ENCODE measurements at places on chromosomes 6 and 20.

DNA sequence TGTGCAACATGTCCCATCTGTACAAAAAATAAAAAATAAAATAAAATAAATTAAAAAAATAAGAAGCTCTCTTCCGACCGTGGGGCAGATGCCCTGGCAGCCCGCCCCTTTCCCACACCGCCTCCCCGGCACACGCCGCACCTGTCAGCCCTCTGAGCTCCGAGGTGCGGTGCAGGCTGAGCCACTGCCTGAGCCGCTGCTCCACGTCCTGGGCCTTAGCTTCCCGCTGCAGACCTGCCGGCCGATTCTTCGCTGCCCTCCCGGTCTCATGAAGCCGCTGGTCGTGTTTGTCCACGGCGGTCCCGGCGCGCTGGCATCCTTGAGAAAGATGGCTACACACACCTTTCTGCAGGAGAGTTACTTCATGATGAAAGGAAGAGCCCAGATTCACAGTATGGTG lies 10.7 kb upstream of the CLPSL2 start:
- DNase-seq = no peak

GRCh38 chr6:31114970-31115849 lies 610 bp downstream of the PSORS1C1 start:
- no peak for DNase-seq

- DNase-seq = peak; percentile 50
Observed at GRCh38 chr20:9617940-9618339, 103.5 kb downstream of the LAMP5 start.

GRCh38 chr6:3088446-3088845 lies 20.2 kb downstream of the RIPK1 start:
- no peak for DNase-seq

DNA sequence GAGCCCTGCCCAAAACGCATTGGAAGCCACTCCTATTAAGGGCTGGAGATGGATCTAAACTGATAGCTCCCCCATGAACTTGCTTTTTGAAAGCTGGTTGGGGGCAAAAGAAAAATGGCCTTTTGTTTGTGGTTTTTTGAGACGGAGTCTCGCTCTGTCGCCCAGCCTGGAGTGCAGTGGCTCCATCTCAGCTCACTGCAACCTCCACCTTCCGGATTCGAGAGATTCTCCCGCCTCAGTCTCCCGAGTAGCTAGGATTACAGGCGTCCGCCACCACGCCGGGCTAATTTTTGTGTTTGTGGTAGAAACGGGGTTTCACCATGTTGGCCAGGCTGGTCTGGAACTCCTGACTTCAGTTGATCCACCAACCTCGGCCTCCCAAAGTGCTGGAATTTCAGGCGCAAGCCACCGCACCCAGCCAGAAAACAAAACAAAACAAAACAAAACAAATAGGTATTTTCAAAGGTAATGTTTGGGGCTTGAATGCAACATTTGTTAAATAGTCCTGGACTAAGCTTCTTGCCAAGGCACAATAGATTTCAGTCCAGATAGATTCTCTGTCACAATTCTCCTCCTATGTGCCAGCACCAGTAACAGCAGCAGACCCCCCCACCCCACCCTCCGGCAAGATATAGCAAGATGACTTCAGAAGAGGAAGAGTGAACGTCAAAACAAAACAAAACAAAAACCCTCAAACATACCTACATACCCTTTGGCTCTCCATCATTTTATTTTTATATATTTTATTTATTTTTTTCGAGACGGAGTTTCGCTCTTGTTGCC lies 26.5 kb upstream of the ABT1 start:
- no peak for DNase-seq

- no peak for DNase-seq
Observed at GRCh38 chr6:129510950-129511349, 199.0 kb downstream of the ARHGAP18 start.

GRCh38 chr20:33674294-33675135 lies at the start of gene NECAB3:
NECAB3 (minus strand) TSS chr20:33674428; CDS start chr20:33674352, 76 bp downstream.
- DNase-seq = no peak

- no peak for DNase-seq
Observed at GRCh38 chr6:116456927-116457326, 4.2 kb upstream of the CALHM6 start.

- no peak for DNase-seq
Observed at GRCh38 chr6:72824833-72825232, 203.0 kb downstream of the KCNQ5 start.

DNA sequence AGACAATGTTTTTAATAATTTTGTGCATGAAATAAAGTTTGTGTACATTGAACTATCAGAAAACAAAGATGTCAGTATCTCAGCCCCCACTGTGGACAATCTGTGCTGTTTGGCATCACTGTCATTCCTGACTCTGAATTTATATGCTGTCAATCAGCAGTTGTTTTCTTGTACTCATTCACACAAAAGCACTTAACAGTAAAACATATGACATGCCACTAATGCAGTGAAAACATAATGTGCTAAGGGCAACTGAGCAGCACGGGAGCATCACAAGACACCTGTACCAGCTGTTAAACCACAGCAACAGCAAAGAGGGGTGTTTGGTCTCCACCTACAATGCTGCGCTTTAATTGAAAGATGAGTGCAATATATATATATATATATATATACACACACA lies 647.8 kb upstream of the SLC35B3 start:
- no peak for DNase-seq

GRCh38 chr20:20710443-20711315 lies 1.8 kb downstream of the RALGAPA2 start:
- no peak for DNase-seq

DNA sequence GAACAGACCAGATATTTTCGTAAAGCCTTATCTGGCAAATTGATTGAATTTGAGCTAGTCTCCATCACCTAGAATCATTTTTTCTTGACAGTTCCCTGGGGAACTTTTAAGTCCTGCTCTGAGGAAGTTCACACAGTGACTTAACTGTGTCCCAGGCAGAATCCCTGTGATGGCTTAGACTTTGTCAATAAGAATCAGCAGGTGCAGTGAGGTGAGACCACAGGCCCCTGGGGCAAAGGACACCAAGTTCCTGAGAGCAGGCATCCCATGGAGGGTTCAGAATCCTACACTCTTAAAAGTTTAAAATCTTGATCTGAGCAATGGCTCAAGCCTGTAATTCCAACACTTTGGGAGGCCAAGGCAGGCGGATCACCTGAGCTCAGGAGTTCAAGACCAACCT lies 13.0 kb downstream of the KIF16B start:
- DNase-seq = no peak

- no peak for DNase-seq
Observed at GRCh38 chr6:73231986-73232391, 6.7 kb upstream of the KHDC1L start.

GRCh38 chr6:165453395-165453794 lies 144.0 kb upstream of the C6orf118 start:
- DNase-seq = no peak

DNA sequence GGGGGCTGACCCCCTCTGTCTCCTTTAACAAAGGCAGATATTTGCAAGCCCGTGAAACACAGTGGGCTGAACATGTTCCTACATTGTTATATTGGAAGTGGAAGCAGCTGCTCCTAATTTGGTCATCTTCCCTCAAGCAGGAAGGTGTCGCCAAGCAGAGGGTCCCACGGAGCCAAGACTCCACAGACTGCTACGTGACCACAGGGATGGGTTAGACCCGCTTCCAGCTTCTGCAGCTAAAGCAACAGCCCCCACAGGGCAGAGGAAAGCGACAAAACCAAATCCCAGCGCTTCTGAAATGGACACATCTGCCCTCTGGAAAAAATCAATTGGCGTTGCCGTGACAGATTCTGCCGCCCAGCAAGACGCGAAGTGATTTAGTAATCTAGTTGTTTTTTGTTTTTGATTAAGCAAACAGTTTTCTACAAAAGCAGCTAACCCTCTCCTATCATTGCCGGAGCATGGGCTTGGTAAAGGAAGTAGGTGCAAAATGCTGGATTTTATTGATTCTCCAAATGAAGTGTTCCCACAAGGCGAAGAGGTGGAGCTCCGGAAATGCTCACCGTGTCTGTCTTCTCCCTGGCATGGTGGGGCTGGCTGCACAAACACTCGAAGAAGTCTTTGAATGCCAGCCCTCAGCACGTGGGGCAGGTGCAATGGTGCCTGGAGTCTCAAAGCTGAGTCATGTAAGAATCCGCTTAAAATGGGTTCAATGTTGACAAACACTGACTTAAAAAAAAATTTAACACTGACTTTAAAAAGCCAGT lies 79.4 kb upstream of the FRMD1 start:
- DNase-seq = no peak

DNA sequence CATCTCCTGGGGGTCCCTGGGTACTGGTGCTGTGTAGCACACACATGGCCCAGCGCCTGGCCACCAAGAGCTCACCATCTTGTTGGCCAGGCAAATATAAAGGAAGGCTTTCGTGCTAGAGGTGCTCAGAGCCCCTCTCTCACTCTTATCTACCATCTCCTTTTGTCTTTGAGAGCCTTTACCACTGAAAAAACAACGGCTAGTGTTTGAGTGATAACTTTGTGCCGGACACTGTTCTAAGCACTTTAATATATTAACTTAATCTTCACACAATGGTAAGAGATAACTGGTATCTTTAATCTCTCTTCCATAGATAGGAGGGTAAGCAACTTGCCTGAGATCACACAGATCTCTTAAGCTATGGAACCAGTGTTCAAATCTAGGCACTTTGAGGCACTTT lies 21.5 kb upstream of the ARHGAP18 start:
- no peak for DNase-seq

DNA sequence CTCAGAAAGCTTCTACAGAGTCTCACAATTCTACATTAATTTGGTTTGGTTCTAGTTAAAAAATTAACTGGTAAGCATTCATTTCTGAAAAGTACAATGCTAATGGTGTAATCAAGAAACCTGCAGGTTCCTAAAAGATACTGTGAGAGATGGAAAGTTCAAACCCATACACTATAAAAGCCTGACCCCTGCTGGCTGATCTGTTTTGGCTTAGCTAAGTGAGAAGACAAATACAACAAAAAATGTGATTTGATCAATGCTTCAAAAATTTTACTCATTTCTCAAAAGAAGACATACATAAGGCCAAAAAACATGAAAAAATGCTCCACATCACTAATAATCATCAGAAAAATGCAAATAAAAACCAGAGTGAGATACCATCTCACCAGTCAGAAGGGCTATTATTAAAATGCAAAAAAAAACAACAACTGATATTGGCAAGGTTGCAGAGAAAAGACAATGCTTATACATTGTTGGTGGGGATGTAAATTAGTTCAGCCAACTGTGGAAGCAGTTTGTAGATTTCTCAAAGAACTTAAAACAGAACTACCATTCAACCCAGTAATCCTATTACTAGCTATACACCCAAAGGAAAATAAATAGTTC lies 102.8 kb downstream of the MOXD1 start:
- no peak for DNase-seq

- DNase-seq = no peak
Observed at GRCh38 chr6:30481211-30481964, 7.9 kb upstream of the HLA-E start.

GRCh38 chr20:7262803-7263202 lies 495.3 kb downstream of the BMP2 start:
- no peak for DNase-seq

DNA sequence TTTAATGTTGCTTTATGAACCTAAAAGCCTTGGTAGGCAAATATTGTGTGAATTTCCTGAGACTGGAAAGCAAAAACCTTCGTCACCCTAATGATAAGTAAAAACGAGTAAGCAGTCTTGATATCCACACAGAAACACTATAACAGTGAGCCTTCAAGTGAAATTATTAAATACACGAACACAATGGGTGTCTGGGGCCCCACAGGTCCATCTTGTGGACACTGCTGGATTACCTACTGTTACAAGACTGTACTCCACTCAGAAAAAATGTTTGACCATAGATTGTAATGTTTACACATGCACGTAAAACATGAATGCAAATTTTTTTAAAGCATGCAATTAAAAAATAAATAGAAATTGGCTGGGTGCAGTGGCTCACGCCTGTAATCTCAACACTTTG lies 466.9 kb downstream of the CD83 start:
- DNase-seq = no peak

GRCh38 chr20:31496761-31497295 lies 17.4 kb upstream of the HM13 start:
- no peak for DNase-seq

DNA sequence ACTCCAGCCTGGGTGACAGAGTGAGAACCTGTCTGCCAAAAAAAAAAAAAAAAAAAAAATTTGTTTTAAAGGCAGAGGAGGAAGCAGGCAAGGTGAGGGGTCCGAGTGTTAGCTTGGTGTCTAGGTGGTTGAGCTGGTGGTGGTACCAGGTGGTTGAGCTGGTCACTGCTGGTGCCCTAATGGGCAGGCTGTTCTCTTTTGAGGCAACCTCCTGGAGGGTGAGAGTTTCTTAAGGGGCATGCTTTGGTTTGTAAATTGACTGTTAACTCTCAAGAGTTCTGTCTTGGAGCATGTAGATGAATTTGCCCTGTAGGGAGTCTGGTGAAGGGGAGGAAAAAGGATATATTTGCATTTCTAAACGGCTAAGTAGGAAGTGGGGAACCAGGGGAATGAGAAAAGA lies 52.7 kb downstream of the BANF2 start:
- no peak for DNase-seq

GRCh38 chr6:101294051-101294638 lies 99.4 kb upstream of the GRIK2 start:
- no peak for DNase-seq

DNA sequence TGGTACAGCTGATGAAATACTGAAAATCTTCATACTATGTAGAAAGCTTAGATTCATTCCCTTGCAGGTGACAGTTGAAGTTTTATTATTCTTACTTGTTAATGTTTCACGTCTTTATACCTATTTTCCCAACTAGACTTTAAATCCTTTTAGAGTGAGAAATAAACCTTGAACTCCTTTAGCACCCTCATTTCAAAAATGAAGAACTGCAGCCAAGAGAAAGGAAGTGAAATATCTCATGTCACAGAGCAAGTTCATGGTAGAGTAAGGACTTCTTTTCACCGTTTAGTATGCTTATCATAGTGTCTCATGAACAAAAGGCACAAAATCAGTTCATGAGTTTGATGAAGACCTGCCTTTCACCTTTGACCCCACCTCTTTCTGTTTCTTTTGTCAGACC lies 38.5 kb downstream of the ORC3 start:
- no peak for DNase-seq

DNA sequence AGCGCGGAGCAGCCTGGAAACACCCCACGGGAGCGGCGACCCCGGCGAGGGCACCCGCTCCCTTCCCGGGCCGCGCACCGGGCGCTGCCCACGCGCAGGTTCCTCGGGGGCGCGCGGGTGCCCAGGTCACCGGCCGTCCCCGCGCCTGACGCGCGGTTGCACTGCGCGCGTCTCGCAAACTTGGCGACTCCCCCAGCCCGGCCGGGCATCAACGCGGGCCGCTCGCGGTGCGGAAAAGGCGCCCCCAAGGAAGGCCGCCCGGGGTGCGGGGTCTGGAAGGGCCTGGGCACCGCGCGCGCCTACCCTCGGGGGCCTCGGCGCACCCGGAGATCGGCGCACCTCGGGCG lies 555 bp upstream of the ZBTB46 start:
- no peak for DNase-seq

- no peak for DNase-seq
Observed at GRCh38 chr6:165183071-165183470, 126.3 kb downstream of the C6orf118 start.

- no peak for DNase-seq
Observed at GRCh38 chr6:107712237-107712664, 111.9 kb downstream of the SCML4 start.
